Putamen (tissue), 1 donor: ENCODE measurements at places on chromosomes 12 and 14.
A peak's percentile ranks its signal among the peaks of the same experiment; 100 is the strongest.

DNA sequence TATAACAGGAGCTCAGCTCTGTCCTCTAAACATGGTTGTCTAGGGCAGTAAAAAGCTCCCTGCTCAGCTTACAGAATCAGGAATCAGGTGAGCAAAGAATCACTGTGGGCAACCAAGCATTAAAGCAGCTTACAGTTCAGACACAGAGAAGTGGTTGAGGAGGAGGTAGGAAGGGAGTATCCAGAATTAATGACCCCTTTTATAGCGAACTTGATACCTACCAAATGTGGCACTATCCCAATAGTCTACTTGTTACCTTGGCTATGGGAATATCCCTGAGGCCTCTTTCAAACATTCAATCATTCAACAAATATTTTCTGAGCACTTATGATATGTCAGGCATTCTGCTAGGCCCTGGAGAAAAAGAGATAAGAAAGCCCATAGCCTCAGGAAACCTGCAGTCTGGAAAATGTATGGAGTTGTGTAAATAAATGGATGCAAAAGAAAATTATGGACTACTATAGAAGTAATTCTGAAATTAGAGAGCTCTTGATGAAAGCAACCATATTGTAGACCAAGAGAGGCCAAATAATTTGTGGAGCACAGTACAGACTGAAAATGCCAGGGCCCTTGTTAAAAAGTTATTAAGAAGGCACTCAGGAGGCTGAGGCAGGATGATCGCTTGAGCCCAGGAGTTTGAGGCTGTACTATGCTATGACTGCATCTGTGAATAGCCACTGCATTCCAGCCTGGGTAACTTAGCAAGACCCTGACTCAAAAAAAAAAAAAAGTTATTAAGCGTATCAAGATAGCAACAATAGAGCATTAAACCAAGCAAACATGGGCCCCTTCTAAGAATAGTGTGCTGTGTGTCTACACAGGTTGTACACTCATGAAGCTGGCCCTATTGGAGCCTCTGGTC is 134.0 kb upstream of the CPSF6 start:
- DNase-seq: no peak

- DNase-seq: no peak
Observed at GRCh38 chr12:29640589-29641345, 143.0 kb downstream of the TMTC1 start.

DNA sequence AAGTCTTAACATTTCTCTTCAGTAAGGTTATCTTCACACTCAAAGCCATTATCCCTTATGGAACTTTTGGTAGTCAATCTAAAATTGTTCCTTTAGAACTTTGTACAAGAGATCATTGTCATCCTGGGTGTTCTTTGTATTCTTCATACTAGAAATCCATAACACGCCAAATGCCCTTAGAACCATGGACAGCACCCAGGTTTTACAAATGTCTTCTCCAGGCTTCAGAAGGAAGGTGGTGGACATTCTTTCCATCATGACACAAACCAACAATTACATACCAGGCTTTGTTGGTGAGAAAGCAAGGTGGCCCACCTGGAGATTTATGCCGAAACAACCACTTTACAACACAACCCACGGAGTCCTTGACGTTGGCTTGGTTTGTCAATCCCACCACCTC is 365.6 kb upstream of the TBX3 start:
- no peak for DNase-seq

DNA sequence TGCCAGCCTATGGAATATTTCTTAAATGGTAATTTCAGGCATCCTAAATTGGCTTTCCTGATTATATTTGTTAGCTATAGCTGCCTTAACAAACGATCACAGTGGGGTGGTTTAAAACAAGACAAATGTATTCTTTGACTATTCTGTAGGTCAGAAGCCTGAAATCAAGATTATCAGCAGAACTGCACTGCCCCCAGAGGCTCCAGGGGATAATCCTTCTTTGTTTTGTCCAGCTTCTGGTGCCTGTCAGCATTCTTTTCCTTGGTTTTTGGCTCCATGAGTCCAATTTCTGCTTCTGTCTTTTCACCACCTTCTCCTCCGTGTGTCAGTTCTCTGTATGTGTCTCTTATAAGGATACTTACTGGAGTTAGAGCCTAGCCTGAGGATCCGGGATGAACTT is 1282.2 kb upstream of the USP15 start:
- DNase-seq: no peak

DNA sequence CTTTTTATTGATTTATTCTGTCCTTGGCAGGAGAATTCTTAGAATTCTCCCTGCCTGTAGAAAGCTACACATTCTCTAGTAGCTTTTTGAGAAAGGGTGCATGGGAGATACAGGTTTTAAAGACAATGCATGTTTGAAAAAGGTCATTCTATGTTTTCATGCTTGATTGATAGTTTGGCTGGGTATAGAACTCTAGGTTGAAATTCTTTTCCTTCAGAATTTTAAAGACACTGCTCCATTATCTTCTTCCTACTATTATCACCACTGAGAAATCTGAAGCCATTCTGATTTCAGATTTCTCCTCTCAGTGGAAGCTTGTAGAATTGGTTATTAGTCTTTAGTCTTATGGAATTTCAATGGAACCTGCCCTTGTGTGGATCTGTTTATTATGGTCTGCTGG is 14.0 kb downstream of the ATF7IP start:
- no peak for DNase-seq

GRCh38 chr14:95023115-95023514 is 134.2 kb downstream of the DICER1 start:
- DNase-seq: no peak

DNA sequence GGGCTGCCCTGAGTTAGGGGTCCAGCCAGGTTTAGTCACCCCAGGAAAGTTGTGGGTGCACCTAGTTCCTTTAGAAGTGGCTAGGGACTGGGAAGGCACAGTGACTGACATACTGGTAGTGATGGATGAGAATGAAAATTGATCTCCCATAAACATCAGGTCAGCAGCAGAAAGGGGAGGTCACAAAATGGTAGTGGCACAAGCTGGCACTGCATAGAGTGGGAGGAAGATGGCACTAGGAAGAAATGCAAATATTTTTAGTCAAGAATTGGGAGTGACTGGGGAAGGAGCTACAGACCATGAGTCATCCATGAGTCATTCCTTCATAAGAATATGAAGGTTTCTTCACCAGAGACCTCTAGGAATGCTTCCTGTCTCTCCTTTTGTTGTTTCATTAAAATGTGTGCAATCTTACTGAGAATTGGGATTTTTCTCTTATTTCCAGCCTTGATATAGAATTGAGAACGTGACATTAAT is 198.3 kb upstream of the AMIGO2 start:
- no peak for DNase-seq

- no peak for DNase-seq
Observed at GRCh38 chr14:29868000-29868399, 59.6 kb downstream of the PRKD1 start.

DNA sequence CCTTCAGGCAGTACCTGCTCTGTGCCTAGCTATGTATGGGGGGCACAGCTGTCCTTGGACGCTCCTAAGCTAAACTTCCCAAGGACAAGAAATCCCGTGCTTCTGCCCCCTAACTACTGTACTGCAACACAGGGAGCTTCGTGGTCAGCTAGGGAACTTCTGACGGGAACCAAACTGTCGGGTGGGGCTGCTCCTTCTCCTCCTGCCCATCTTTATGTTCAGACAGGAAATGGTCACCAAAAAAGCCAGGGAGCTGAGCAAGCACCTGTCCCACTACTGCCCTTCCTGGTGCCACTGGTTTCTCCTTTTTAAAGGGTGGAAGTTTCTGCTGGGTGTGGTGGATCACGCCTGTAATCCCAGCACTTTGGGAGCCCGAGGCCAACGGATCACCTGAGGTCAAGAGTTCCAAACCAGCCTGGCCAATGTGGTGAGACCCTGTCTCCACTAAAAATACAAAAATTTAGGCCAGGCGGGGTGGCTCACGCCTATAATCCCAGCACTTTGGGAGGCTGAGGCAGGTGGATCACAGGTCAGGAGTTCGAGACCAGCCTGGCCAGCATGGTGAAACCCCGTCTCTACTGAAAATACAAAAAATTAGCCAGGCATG is 26.6 kb downstream of the PXN start:
- DNase-seq: no peak

DNA sequence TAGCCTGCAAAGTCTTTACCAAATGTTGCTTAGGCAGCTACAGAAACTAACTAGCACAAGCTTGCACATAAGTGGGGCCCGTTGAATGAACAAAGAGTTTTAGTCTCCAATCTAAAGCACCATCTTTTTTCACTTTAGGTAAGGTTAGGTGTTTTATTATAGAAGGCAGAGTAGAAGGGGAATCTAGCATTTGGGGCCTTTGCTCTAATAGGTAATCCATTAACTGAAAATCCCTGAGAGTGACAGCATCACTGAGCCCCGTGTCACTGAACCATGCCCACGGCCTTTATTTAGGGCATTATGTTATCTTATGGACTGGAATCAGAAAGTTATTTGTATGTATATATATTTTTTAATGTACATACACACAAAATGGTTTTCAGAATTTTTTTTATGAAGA is 25.1 kb downstream of the CPNE8 start:
- no peak for DNase-seq

- DNase-seq: no peak
Observed at GRCh38 chr12:42666671-42667243, 77.2 kb upstream of the PRICKLE1 start.

GRCh38 chr14:66360366-66360926 is 125.7 kb upstream of the CCDC196 start:
- no peak for DNase-seq

GRCh38 chr14:35337269-35338255 is 45.4 kb downstream of the PSMA6 start:
- no peak for DNase-seq

DNA sequence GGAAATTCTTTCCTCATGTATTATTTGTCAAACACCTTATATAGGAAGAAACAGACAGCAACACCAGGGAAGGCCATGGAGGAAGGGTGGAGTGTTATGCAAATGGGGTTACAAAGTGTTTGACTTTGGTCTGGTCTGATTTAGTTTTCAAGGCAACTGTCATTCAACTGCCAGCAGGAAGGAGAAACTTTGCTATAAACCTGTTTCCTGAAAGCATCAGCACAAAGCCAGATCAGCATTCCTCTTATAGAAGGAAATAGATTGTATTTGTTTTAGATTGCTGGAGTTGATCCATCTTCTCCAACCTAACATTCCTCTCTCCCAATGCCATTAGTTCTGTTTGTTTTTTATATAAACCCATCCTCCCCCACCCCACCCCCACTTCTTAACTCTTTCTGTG is 65.7 kb downstream of the STAB2 start:
- no peak for DNase-seq

DNA sequence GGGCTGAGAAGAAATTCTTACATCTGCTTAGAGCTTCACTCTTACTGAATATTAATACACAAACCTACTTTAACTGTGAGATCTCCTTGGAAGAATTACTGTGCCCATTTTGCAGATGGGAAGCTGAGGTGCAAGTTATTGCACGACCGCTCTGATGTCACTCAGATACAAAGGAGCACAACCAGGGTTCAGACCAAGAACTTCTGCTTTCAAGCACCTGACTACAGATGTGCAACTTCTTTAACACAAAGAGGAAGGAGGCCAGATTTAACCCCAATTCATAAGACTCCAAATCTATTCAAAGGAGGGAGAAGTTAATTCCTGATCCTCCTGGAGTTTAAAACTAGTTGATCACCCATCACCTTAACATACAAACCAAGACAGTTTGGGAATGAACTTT is 232.6 kb downstream of the VRK1 start:
- DNase-seq: no peak

DNA sequence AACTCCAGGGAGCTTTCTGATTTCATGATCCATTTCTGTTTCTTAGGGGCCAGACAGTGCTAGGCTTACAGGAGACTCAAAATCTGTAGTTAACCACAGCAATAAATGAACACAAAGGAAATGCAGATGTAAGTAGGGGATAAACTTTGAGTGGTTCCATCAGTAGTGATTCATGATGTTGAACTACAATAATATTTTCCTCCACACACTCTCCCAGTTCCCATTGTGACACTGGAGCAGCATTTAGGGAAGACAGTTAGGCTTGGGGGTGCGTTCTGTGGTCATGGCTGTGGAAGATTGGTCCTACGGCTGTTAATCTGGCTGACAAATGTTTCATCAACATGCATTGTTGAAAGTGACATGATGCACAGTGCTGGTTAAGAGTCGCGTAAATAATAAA is 66.9 kb downstream of the HMGA2 start:
- DNase-seq: no peak

- no peak for DNase-seq
Observed at GRCh38 chr14:103713304-103714062, 1.8 kb downstream of the XRCC3 start.

GRCh38 chr12:128914908-128915563 is 61.8 kb downstream of the GLT1D1 start:
- peak; percentile 13 for DNase-seq

- DNase-seq: no peak
Observed at GRCh38 chr12:121751034-121751433, 38.5 kb downstream of the TMEM120B start.

GRCh38 chr12:19539836-19540235 is 100.5 kb downstream of the AEBP2 start:
- DNase-seq: no peak

- peak; percentile 28 for DNase-seq
Observed at GRCh38 chr14:105168979-105169507, 467 bp upstream of the JAG2 start.

DNA sequence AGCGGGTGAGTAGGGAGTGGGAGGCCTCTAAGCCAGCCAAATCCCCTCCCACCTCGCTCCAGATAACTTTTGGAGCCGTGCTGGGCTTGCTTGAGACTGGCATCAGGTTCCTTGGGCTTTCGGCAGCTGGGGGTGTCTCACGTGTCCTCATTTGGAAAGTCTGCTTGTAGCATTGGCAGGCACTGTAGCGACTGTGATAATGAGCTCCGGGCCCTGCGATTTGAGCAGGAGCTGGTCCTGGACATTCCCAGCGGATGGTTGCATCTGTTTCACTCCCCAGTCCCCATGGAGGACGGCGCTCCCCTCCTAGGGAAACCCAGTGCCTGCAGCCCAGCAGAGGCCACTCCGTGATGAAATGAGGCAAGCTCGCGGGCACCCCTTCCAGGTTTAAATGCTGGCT is 49.4 kb downstream of the DGLUCY start:
- peak; percentile 31 for DNase-seq

DNA sequence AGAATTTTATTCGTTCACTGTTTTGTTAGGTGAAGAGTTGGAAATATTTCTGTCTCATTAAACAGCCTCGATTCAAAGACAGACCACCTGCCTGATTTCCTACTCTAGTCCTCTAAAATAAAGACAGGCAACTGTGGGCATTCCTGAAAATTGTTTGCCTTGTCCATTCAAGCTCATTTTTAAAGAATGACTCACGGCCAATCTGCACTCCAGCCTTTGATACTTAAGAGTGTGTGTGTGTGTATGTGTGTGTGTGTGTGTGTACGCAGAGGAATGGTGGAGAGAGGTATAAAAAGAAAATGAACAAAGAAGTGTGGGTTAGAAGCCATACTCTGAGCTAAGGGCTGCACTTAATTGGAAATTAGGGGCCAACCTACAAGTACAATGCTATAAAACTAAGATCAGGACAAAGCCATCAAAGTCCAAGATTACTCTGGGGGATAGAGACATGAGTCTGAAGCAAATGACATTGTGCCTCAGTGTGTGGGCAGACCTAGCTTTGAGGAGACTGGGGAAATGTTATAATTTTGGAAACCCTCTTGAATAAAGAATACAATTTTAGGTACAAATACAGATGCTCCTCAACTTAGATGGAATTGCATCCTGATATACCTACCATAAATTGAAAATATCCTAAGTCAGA is 45.6 kb upstream of the SOCS2 start:
- DNase-seq: no peak
